ENCODE measurements at places on chromosomes 12 and 14.

GRCh38 chr14:103416916-103417315 lies 31.7 kb downstream of the MARK3 start:
- no peak for DNase-seq

DNA sequence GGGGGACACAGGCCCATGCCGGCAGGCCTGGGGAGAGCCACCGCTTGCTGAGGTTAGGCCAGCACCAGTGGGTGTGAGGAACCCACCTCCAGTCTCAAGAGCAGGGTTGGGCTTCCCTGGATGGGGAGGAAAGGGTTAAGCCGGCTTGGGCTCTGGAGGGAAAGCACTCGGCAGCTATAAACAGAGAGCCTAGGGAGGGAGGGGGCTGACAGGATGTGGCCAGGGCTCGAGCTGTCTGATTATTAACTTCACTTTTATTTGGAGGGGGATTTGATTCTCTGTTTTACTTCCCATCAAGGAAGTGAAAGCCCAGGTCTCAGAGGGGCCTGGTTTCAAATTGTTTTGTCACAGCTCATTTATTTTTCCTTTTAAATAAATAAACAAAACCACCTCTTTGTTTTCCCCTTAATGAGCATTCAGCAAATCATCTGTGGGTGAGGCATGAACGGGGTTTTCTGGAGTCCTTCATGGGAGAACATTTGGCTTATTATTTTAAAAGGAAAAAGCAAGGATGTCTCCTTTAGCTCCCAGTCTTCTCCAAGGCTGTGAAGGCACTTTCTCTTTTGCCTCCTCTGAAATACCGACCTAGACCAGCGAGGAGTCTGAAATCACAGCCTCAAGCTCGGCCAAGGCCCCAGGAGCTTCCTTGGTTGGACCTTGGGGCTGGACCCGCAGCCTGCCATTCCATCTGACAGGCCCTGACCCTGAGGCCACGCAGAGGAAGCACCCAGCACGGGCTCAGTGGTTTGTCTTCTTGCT lies 21.9 kb upstream of the ZFP36L1 start:
- DNase-seq = no peak

DNA sequence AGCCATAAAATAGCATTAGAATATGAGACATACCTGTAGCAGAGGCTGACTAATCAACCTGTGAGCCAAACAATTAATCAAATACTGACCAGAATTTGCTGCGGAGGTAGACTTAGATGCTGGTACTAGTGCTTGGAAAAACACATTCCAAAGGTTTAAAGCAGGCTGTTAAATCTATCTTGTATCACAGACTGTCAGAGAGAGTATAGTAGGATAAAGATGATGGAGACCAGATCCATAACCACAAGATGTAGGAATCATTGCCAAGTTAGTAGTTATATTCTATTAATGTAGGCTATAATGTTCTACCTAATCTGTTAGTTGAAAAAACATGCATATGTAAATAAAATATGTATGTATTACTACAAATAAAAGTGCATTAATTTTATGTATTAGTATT lies 726.2 kb downstream of the SLC6A15 start:
- DNase-seq = no peak

- no peak for DNase-seq
Observed at GRCh38 chr14:24840204-24840893, 206.4 kb upstream of the GZMB start.

DNA sequence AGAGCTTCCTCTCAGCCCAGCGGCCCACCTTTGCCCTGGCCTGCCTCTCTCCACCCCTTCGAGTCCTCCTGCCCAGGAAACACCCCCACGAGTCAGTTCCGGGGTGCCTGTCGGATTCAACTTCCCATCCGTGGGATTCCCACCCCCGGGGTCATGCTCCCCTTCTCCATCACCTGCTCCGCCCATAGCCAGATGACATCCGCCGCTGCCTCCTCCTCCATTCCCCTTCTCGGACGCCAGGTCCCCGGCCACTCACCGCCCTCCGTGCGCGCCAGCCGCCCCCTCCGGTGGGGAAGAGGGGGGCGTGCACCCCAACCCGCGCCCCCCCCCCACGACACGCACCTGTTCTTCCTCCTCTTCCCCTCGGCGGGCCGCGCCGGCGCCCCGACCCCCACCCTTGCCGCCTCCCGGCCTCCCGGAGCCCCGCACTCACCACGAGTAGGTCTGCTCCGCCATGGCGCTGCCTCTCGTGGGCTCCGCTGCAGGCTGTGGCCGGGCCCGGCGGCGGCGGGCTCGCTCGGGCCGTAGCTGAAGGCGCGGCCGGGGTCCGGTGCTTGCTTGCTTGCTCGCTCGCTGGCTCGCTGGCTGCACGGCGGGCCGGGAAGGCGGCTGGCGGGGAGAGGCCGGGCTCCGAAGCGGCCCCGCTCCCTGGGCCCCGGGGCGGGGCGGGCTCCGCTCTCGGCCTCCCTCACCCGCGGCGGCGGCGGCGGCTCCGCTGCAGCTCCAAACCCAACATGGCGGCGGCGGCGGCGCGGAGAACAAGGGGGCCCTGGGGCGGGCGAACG lies 554 bp downstream of the SPPL3 start:
- DNase-seq = no peak

- no peak for DNase-seq
Observed at GRCh38 chr12:110948041-110948440, 27.7 kb upstream of the MYL2 start.

GRCh38 chr12:57454566-57455373 lies at the start of gene INHBE:
Gene INHBE (plus strand): TSS chr12:57455307. CDS start chr12:57455537, 230 bp downstream.
- no peak for DNase-seq

Measured in cortex of kidney (tissue), 1 donor.